Stimulated activated CD8-positive, alpha-beta memory T cell treated with anti-CD3 and anti-CD28 coated beads, Interleukin-7, amount 100 ng/mL, for 24 hours (primary cell): ENCODE measurements at places on chromosomes 5 and 9.

DNA sequence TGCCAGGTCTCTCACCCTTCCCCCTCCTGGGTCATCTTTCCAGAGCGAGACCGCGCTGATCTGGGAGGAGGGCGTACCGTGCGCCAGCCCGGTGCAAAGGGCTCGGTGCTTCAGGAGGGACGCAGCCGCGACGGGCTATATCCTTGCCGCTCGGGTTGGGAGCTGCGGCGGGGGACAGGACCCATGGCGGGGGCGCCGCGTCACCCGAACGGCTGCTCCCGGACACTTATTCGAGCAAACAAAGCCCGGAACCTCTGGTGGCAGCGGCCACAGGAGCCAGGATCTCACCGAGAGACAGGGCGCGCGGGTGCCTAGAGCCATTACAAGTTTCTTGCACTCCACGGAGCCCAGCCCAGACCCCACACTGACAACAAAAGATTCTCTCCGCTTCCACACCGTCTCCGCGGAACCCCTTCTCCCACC is 1.3 kb downstream of the SEMA6A start:
- DNase-seq = no peak

GRCh38 chr5:80437326-80437725 is 29.5 kb downstream of the ZFYVE16 start:
- no peak for DNase-seq

- DNase-seq = no peak
Measured at GRCh38 chr5:56532466-56532865, 282.9 kb upstream of the MAP3K1 start.

- no peak for DNase-seq
Measured at GRCh38 chr9:126885131-126885641, 24.7 kb downstream of the ZBTB34 start.

GRCh38 chr5:71946343-71947030 is 160.8 kb upstream of the MAP1B start:
- DNase-seq = no peak

GRCh38 chr9:135135171-135135928 is 47.9 kb downstream of the OLFM1 start:
- DNase-seq = no peak

GRCh38 chr5:72558383-72558782 is 51.2 kb upstream of the ZNF366 start:
- DNase-seq = no peak

DNA sequence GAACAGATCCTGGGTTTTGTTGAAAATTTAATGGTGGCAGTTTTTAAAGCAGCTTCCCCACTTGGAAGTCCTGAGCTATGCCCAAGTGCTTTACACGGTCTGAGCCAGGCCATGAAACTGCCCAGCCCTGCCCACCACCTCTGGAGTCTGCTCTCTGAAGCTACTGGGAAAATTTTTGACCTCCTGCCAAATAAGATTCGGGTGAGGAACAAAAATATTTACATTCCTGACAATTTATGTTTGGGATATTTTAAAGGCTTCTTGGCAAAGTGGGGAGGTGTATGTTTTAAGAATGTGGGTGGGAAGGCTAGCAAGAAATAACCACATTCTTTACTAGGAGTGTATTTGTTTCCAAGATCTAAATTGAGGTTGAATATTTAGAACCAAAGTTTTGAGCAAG is 50.0 kb downstream of the HACD4 start:
- no peak for DNase-seq

GRCh38 chr5:9537223-9538141 is 8.4 kb downstream of the SEMA5A start:
- DNase-seq = no peak

- no peak for DNase-seq
Measured at GRCh38 chr5:149616727-149617285, 35.5 kb downstream of the ARHGEF37 start.

- no peak for DNase-seq
Measured at GRCh38 chr9:9791611-9792010, 821.2 kb downstream of the PTPRD start.

DNA sequence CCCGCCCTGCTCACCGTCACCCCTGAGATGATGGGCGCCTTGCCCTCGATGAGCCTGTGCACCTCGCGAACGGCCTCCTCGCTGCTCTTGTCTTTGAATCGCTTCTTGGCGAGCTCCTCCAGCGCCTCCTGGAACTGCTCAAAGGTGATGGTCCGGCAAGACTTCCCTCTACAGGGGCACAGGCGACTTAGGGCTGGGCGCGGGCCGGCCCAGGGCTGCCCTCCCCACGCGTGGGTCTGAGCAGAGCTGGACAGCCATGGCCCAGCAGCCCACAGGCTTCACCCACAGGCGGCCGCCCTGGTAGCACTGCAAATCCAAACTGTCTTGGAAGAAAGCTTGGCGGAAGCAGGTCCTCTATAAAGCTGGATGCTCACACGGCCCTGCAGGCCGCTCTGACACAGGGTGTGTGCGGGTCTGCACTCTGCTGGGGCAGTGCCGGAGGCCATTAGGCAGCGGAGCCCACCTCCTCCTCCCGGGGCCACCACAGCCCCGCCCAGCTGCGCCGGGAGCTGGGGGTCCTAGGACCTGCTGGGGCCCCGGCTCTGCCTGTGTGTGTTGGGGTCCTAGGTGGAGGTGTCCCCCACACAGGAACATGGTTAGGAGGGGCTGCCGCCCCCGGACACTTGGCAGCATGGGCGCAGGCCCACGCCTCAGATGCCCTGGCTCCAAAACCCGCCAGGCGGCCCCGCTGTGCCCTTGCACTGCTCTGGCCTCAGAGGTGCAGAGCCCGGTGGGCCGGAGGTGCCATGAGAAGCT is 27.0 kb downstream of the TPPP start:
- no peak for DNase-seq

- DNase-seq = no peak
Measured at GRCh38 chr9:77020413-77021290, 1.2 kb downstream of the FOXB2 start.

DNA sequence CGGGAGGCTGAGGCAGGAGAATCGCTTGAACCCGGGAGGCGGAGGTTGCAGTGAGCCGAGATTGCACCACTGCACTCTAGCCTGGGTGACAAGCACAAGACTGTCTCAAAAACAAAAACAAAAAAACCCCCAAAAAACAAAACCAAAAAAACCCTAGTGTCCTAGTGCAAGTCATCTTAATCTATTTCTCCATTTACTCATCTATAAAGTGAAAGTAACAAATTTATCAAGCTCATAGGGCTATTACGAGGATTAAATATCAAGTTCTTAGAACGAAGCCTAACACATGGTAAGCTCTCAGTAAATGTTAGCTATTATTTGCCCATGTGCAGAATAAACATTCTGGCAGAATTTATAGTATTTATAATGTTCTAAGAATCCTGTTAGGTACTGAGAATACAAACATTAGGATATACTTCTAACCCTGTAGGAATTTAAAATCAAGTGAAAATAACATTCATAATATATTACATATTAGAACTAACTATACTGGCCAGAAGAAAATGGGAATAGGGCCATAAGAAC is 45.0 kb downstream of the GOLPH3 start:
- no peak for DNase-seq

DNA sequence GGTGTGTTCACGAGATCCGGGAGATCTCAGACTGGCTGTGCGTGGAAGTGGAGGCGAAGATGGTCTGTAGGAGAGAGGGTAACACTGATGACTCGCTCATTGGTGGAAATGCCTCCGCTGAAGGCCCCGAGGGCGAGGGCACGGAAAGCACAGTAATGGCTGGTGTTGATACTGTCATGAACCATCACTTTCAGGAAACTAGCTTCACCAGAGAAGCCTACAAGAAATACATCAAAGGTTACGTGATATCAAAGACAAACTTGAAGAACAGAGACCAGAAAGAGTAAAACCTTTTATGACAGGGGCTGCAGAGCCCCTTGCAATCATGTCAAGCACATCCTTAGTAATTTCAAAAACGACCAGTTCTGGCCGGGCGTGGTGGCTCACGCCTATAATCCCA is 265.7 kb downstream of the GOLPH3 start:
- no peak for DNase-seq

- no peak for DNase-seq
Measured at GRCh38 chr9:12817702-12818101, 42.9 kb downstream of the LURAP1L start.

DNA sequence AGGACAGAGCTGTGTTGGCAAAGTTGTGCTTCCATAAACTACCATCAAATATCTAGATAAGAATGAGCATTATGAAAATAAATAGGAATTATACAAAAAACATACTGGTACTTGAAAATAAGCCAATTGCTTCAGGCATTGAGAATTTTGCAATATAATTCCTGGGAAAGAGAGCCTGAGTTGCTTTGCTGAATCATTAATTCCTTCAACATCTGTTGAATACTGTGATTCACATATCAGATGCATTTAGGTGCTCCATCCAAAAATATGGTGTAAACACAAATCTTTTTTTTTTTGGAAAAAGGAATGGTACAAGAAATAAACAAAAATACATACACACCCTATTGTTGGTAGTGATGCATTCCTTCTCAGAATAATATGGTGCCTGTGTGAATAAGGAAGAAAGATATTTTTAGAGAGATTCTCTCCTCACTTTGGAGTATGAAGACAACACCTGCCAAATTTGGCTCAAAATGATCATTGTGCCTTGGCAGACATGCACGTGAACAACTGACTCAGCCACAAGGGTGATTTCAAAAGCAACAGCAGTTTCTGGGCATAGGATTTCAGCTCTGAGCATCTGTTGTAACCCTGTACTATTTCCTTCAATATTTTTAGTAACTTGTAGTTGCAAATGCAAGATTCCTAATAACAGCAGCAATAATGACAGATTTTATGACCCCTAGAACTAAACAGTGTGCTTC is 96.7 kb downstream of the CAVIN4 start:
- DNase-seq = no peak

- no peak for DNase-seq
Measured at GRCh38 chr9:122115176-122116035, 22.3 kb upstream of the TTLL11 start.

DNA sequence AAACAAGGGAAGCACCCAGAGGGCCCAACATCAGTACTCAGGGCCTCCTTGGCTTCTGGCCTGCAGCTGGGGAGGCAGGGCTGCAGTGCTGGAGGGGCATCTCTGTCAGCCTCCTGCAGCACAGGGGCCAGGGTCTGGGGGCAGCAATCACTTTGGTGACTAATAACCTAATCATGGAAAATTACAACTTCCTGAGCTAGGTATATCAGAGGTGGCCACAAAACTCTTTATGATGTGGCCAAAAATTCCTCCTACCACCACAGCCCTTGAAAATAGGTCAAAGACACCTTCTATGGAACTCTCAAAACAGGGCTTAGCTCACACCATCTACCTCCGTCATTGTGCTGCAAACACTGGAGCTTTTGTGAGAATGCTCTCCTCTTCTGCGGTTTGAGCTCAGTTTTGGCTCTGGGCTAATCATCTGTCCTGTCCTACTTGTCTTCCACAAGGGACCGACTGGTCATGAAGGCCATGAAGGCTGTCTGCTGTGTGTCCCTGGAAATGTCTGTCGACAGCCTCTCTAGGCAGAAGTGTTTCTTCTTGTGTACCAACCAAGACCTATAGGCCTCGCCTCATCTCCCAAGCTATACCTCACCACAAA is 28.6 kb downstream of the CSF2 start:
- DNase-seq = no peak

DNA sequence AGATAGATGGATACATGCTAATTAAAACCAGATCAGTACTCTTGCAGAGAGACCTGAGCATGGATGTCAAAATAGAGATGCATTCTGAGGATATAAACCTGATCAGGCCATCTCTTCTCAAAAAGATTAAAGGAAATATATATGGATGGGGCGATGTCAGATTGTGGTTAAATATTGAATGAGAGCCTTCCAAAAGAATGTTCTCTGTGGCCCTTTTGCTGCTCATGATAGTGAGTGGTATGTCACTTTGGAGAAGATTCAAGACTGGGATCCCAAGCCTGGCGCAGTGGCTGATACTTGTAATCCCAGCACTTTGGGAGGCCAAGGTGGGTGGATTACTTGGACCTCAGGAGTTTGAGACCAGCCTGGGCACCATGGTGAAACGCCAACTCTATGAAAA is 20.5 kb downstream of the ZNF131 start:
- DNase-seq = no peak

DNA sequence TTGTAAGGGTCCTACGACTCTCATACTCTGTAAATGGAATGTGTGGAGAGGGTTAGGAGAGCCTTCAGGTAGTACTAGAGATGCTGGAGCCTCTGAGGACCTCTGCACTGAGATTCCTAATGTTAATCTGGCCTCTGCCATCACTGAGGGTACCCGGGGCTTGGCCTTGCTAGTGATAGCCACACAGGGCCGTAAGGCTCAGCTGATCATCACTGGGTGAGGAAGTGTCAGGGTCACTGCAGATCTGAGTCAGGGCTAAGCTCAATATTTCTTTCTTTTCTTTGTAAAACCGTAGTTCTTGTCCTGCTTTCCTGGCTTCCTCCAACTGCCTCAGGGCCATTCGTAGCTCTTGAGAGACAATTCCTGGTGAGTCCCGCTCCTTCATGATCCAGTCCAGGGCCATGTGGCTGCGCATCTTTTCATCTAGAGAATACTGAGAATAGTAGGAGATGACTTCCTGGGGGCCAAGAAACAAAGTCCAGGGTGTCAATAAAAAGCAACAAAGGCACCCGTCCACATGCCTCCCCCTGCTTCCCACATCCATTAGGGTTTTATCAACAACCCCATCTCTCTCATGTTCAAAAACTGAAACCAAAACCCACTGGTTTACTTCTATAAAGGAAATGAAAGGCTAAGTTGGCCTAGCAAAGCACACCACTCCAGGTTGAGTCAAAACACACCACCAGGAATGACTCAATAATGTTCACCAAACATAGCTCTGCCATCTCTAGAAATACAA is 47.7 kb downstream of the LIX1 start:
- no peak for DNase-seq

GRCh38 chr5:2299388-2300220 is 416.9 kb upstream of the IRX4 start:
- no peak for DNase-seq

DNA sequence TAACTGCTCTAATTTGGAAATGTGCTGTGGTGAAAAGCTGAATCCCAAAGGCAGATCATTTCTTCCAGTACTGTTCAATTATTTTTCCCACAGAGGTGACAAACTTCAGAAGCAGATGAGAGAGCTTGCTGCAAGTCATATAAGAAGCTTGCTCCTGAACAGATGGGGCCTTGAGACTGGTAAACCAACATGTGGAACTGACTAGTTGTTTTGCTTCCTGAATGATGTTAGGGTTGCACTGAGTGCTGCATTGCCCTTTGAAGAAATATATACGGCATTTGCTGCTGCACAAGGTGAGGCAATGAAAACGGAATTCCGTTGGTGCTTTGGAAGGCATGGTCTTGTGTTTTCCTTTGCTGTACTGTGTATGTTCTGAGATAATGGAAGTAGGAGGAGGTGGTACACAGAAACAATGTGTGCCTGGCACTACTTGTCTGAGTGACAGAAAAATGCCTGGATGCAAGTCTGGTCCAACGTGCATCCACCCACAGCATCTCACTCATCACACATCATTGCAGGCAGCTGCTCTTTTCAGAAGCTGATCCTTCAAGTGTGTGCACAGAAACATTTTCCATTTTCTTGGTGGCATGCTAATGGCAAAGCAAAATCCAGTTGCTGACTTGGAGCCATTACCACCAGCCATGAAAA is 76.9 kb downstream of the ANKH start:
- no peak for DNase-seq

DNA sequence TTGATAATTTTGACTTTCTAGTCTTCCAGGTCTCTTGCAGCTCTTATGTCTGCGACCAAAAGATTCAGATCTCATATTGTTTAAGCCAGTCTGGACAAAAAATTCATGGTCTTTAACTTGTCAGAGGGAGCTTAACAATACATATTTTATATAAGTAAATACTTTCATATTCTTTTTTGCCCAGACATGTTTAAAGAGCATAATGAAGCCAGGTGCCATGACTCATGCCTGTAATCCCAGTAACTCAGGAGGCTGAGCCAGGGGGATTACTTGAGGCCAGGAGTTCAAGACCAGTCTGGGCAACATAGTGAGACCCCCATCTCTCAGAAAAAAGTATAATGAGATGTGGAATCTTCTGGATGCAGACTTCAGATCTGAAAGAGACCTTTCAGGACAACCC is 69.8 kb downstream of the JMY start:
- DNase-seq = no peak
